ENCODE measurements at places on chromosomes 1 and 21. TPM values are rescaled to one million over a fixed set of nuclear protein-coding genes. Genes with fewer than 3 reads are reported as not detected.

GRCh38 chr1:153567621-153568366, 2.1 kb upstream of the S100A2 start:
- H3K36me3 ChIP-seq = no peaks in the 10 kb centered on the region
- H3K4me1 ChIP-seq = peaks cover 42% of the 10 kb centered on the region
- no peak for DNase-seq
- no peak overlapping the region for H3K4me3 ChIP-seq
- H3K27me3 ChIP-seq = peaks cover 6% of the 10 kb centered on the region
- H3K27ac ChIP-seq = peak overlapping the region; percentile 59

DNA sequence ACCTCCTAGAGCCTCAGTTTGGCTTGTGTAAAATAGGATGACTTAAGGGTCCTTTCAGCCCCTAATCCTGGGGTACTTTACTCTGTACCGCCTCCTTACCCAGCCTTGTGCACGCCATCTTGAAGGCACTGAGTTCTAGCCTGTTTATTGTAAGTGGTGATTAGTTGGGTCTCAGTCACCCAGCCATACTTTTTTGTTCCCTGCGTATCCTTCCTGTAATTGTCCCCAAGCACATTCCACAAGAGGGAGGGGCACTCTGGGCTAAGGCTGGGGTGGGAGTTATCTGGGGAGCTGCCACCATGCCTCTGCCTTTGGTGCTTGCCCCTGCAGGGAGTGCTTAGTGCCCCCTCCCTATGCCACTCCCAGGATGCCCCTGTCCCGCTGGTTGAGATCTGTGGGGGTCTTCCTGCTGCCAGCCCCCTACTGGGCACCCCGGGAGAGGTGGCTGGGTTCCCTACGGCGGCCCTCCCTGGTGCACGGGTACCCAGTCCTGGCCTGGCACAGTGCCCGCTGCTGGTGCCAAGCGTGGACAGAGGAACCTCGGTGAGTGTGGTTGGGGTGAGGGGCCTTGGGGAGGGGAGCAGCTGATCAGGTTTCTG, 856 bp downstream of the FDPS start:
- no peaks in the 10 kb centered on the region for H3K27me3 ChIP-seq
- H3K4me1 ChIP-seq = peaks cover 30% of the 10 kb centered on the region
- no peak for DNase-seq
- peak overlapping the region; percentile 94 for H3K4me3 ChIP-seq
- peak overlapping the region; percentile 92 for H3K27ac ChIP-seq

APCS gene
- not detected for total RNA-seq

- no peaks in the 10 kb centered on the region for H3K27me3 ChIP-seq
- peak overlapping the region; percentile 89 for H3K4me3 ChIP-seq
- peaks cover 25% of the 10 kb centered on the region for H3K36me3 ChIP-seq
- peaks cover 20% of the 10 kb centered on the region for H3K4me1 ChIP-seq
These were observed 1.2 kb downstream of the XKR8 start for GRCh38 chr1:27960762-27961645.

- H3K27ac ChIP-seq = no peak overlapping the region
- H3K4me3 ChIP-seq = no peak overlapping the region
- no peak for DNase-seq
- peaks cover 4% of the 10 kb centered on the region for H3K27me3 ChIP-seq
- H3K36me3 ChIP-seq = peaks cover 15% of the 10 kb centered on the region
These were observed 11.2 kb upstream of the HJV start for GRCh38 chr1:146032631-146033219.
